Activated naive CD8-positive, alpha-beta T cell treated with anti-CD3 and anti-CD28 coated beads for 36 hours (primary cell): ENCODE measurements at places on chromosomes 12 and 14.

DNA sequence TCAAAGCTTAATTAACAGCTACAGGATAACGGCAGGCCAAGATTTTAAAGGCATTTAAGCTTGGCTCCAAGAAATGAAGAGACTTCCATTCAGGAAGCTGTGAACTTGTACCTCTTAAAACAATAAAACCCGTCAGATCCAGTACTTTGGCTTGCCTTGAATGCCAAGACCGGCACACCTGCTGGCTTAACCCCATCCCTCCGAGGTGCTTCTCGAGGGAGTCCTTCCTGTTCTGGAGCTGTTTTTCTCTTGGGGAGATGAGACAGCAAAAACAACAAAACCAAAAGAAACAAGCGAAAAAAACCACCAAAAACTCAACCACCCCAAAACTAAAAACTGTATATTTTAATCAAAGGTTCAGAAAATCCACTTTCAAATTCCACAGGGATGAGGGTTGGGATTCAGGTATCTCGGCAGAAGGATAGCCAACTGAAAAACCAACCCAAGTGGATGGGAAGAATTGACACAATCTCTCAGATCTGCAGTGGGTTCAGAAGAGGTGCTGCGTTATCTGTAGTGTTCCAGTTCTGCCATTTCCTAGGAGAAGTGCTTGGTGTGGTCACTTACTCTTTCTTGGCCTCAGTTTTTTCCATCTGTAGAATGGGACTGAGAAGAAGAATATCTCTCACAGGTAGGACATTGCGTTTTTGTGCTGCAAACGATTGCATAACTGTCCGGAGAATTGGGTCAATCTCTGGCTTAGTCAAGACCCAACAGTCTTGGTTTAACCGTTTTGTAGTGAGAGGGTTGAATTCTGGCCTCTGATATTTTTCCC lies 420.1 kb downstream of the VRK1 start:
- no peaks in the 10 kb centered on the region for H3K36me3 ChIP-seq
- no peak for DNase-seq
- peaks cover 10% of the 10 kb centered on the region for H3K27me3 ChIP-seq
- peaks cover 15% of the 10 kb centered on the region for H3K4me1 ChIP-seq
- no peak overlapping the region for H3K4me3 ChIP-seq

- H3K27me3 ChIP-seq: peaks cover 6% of the 10 kb centered on the region
- H3K4me3 ChIP-seq: no peak overlapping the region
- no peak overlapping the region for H3K27ac ChIP-seq
- H3K36me3 ChIP-seq: no peaks in the 10 kb centered on the region
- no peak for DNase-seq
- no peaks in the 10 kb centered on the region for H3K4me1 ChIP-seq
Measured at GRCh38 chr12:20000229-20000849, 368.0 kb upstream of the PDE3A start.

DNA sequence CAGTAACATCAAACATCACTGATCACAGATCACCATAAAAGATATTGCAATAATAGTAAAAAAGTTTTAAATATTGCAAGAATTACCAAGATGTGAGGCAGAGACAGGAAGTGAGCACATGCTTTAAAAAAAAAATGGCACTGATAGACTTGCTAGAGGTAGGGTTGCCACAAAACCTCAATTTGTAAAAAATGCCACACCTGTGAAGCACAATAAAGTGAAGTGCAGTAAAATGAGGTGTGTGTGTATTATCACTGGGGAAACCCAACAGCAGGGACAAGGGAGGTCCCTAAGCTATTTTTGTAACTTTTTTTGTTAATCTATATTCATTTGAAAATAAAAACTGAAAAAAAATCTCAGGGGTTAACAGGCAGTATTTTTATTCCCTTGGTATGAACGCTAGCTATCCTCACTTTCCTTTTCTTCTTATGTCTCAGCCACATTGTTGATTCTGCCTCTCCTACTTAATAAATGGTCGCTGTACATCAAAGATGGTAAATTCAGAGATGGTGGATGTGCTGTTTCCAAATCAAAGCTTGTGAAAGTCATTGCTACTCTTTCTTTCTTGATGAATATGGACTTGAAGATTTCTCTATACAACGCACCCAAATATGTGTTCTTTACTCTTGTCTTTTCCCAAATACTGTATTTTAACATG lies 14.0 kb upstream of the KLRD1 start:
- no peaks in the 10 kb centered on the region for H3K27me3 ChIP-seq
- peaks cover 11% of the 10 kb centered on the region for H3K36me3 ChIP-seq
- DNase-seq: no peak

DNA sequence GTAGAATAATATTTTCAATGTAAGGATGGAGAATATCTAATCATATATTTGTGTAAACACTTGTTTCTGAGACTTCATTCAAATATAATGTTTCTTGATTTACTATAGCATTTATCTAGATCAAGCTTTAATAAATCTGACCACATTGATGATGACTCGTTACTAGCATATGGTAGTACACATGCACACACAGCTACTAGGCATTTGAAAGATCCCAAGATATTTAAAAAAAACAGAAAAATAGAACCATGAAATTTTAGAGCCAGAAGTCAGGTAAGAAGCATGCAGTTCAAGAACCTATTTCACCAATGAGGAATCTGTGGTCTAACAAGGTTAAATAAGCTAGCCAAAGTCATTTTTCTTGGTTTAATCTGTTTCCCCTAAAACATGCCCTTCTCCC lies 32.0 kb downstream of the DCP1B start:
- no peak overlapping the region for H3K4me3 ChIP-seq
- H3K27ac ChIP-seq: no peak overlapping the region
- no peak for DNase-seq

- no peak overlapping the region for H3K27ac ChIP-seq
- no peak overlapping the region for H3K4me3 ChIP-seq
- peaks cover 10% of the 10 kb centered on the region for H3K36me3 ChIP-seq
- no peak for DNase-seq
- H3K4me1 ChIP-seq: no peaks in the 10 kb centered on the region
Measured at GRCh38 chr12:117084405-117085317, 14.6 kb downstream of the TESC start.

DNA sequence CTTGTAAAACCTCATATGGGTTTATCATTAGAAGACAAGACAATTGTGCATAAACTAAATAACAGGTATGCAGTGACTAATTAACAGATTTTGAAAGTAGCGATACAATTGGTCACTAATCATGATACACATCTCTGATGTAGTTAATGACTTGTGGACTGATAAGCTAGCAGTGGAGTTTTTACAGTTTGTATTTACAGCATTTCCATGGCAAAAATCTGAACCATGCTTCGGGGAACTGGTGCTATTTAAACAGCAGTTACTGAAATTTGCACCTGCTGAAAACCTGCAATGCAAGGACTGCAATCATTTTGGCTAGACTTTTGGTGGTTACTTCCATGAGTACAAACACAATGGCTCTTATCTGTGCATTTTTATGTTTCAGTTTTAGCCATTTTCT lies 471.2 kb downstream of the RERGL start:
- H3K4me3 ChIP-seq: no peak overlapping the region
- H3K36me3 ChIP-seq: no peaks in the 10 kb centered on the region
- H3K27ac ChIP-seq: no peak overlapping the region
- DNase-seq: no peak
- no peaks in the 10 kb centered on the region for H3K4me1 ChIP-seq
- no peaks in the 10 kb centered on the region for H3K27me3 ChIP-seq

DNA sequence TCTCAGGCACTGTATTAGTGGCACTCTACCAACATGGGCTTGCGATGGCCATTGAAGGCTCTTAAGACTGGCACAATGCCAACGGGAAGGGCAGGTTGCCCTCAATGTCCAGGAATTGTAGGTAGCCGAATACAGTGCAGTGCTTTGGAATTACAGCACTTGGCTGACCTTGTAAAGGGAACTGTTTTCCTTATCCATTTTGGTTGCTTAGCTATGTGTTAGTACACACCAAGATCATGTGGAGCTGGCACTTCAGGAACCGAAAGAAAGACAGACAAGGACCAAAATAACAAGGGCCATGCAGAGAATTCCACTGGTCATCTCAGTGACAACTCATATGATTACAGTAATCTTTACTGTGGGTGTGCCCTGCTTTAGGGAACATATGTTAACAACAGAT lies 72.7 kb downstream of the DYRK2 start:
- H3K4me3 ChIP-seq: no peak overlapping the region
- no peak overlapping the region for H3K27ac ChIP-seq
- peaks cover 5% of the 10 kb centered on the region for H3K27me3 ChIP-seq
- DNase-seq: no peak
- no peaks in the 10 kb centered on the region for H3K4me1 ChIP-seq

GRCh38 chr14:40345334-40345733 lies 913.1 kb upstream of the FBXO33 start:
- no peak overlapping the region for H3K27ac ChIP-seq
- no peaks in the 10 kb centered on the region for H3K36me3 ChIP-seq
- H3K4me3 ChIP-seq: no peak overlapping the region
- no peaks in the 10 kb centered on the region for H3K27me3 ChIP-seq

- H3K27ac ChIP-seq: no peak overlapping the region
- H3K4me1 ChIP-seq: peaks cover 1% of the 10 kb centered on the region
- no peaks in the 10 kb centered on the region for H3K27me3 ChIP-seq
- H3K4me3 ChIP-seq: no peak overlapping the region
- H3K36me3 ChIP-seq: no peaks in the 10 kb centered on the region
Measured at GRCh38 chr12:24746006-24746671, 202.8 kb downstream of the BCAT1 start.

DNA sequence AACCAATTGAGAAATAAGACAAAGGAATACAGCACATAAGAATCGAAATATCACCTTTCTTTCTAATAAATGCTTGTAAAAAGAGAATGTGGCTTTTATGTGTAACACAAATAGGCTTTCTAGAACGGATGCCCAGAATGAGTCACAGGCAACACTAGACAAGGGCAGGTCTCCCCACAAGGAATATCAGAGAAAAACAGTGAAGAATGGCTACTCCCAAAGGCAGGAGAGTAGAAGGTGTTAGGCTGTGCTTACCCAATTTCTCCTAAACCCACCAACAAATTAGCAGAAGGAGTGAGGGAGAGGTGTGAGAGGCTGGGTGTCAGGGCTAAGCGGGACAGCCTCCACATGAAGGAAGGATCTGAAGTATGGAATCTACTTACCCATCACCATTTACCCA lies 55.2 kb downstream of the GALNT4 start:
- H3K36me3 ChIP-seq: peaks cover 9% of the 10 kb centered on the region
- peak; percentile 18 for DNase-seq
- H3K4me3 ChIP-seq: peak overlapping the region; percentile 40

GRCh38 chr14:99644723-99645544 lies at the start of gene HHIPL1:
Gene HHIPL1 (plus strand): TSS chr14:99645129. CDS start chr14:99645208, 79 bp downstream.
- H3K4me3 ChIP-seq: peak within 1 kb of the TSS; percentile 18
- no peak for DNase-seq
- no peak within 1 kb of the TSS for H3K27ac ChIP-seq
- H3K27me3 ChIP-seq: peaks cover 32% of the 10 kb centered on the region

DNA sequence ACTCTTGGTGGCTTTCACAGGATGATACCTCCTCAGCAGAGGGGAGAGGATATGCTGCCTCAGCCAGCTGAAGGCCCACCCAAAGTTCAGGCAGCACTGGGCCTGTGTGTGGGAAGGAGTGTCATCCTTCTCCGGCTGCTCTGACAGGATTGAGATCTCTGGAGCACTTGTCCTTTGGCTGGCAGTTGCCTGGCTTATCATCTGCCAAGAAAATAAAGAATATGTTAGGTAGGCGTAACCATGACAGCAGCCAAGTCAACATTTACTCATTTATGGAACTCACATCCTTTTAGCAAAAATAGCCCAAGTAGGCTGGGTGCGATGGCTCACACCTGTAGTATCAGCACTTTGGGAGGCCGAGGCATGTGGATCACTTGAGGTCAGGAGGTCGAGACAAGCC lies 68.5 kb downstream of the PPFIBP1 start:
- no peak overlapping the region for H3K4me3 ChIP-seq
- H3K27me3 ChIP-seq: no peaks in the 10 kb centered on the region
- peaks cover 13% of the 10 kb centered on the region for H3K4me1 ChIP-seq
- DNase-seq: no peak
- H3K27ac ChIP-seq: no peak overlapping the region
- H3K36me3 ChIP-seq: peaks cover 2% of the 10 kb centered on the region

DNA sequence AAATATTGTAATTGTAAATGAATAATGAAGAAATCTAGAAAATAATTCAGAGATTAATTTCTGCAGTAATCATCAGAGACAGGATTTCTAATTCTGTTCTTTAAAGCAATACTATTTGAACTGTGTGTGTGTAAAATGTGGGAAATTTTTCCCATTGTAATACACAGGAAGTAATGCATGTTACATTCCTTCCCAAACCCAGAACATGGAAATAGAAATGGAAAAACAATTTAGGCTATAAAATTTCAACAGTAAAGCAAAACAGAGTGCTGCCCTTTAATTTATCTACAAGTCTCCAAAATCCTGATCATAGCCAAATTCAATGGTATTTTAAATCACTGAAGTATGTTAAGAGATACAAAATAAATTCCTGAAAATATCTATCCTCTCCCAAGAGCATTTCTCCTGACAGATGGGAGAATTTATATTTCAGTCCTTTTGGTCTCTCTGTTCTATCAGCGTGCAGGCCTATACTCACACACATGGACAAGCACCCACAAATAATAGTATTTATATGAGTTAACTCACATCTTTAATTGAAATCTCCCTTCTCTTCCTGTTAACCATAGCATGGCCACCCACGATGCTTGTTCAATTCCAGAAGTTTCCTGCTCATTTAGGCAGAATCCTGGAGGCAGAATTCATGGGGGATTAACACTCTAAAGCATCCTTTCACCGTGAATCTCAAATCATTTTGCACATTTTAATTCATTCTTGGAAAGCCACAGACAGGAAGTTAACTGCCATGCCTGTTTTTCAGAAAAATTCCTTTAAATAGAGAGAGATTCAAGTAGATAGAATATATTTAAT lies 1465.4 kb upstream of the FLRT2 start:
- DNase-seq: no peak
- H3K27me3 ChIP-seq: no peaks in the 10 kb centered on the region
- H3K27ac ChIP-seq: no peak overlapping the region
- no peaks in the 10 kb centered on the region for H3K36me3 ChIP-seq

GRCh38 chr12:32089586-32089985 lies 17.1 kb upstream of the BICD1 start:
- no peaks in the 10 kb centered on the region for H3K4me1 ChIP-seq
- no peaks in the 10 kb centered on the region for H3K36me3 ChIP-seq
- DNase-seq: no peak
- H3K27me3 ChIP-seq: no peaks in the 10 kb centered on the region
- H3K4me3 ChIP-seq: no peak overlapping the region
